Suppressor macrophage treated with lipopolysaccharide for 1 hour (primary cell): ENCODE measurements at places on chromosomes 4 and X.

DNA sequence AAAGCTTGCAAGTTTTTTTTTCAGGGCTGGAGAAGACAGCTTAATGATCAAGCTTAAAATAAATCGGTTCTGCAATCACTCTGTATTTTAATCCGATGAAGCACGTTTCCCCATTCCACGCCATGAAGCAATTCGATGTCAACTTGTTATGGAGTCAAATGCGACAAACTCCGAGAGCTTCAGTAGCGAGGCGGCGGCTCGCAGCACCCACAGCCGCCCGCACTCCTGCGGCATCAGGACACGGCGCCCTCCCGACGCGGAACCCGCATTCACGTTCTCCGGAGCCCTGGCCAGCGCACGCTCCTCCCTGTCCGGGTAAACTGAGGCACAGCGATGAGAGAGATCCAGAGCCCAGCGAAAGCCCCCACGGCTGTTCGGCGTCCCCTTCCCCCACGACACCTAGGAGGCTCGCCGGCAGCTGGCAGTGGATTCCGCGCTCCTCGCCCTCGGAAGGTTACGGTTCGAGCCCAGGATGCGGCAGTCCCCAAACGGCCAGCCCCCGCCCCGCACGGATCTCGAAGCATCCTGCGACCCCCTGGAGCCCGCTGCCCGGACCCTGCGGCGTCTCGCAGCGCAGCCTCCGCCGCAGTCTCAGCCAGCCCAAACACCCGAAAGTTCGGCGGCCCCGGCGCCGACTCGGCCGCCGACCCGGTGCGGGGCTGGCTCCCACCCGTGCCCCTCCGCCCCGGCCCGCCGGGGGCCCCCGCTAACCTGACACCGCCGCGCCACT, 507 bp downstream of the MFAP3L start:
- no peak for DNase-seq

DNA sequence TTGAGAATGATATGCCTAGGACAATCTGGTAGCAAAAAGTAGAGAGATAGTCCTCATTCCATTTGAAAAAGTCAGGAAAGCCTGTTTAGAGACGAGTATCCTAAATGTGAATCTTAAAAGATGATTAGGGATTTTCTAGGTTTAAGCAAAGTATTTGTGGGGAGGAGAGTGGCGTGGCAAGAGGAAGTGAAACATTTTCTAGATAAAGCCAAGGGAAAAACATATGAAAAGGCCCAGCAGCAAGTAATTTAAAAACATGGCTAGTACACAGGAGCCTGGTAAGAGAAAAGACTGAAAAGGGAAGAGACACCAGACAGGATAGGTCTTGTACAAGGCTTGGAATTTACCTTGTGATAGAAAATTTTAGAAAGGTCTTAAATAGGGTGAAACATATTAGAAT, 45.9 kb downstream of the CORIN start:
- no peak for DNase-seq

- DNase-seq, result no peak
Observed at GRCh38 chr4:145271194-145271593, 90.8 kb upstream of the OTUD4 start.

DNA sequence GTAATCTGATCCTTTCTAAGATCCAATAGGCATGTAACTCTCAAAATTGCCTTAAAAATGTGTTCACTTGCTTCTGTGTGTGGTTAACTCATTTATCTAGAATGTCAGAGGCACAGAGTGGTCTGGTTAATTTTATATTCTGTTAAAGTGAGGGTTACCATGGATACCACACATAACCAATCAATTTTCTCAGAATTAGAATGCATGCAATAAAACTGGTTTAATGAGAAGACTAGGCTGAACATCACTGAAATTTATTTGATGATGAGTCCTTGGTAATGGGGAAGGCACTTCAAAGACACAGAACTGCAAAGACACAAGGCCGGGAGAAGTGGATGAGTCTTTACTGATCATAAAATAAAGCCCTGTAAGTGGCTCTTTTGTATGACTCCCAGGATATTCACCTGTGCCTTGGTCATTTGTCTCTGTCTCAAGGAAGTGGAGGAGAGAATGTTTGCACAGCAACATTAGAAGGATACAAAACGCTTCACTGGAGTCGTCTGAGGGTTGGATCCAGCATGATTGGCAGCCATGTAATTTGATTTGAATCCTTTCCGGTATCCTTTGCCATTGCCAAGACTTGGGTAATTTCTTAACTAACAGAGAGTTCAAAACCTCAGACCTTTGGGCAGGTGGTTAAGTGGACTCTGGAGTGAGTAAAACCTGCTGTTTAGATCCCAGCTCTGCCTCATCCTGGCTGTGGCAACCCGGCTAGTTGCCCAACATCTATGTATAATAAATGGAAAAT, 94.0 kb upstream of the RBPJ start:
- no peak for DNase-seq

- no peak for DNase-seq
Observed at GRCh38 chrX:126064901-126065541, 101.1 kb downstream of the DCAF12L2 start.

GRCh38 chrX:123698979-123699520, 33.8 kb downstream of the THOC2 start:
- no peak for DNase-seq

DNA sequence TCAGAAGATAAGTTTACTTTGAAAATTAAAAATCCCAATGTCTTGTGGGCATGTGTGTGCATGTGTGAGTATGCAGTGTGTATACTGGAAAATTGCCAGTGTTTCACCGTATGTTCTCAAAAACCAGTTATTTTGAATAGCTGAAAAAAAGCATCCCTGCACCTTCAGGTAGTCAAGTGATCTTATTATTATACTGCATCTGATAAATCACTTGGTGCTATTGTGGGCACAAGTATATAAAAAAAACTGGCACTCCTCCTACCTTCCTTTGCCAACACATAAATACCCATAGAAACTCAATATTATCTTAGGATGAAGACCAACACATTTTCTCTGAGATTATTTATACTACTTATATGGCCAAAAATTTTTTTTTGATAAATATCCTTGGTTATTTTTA, 91.5 kb upstream of the MAP9 start:
- no peak for DNase-seq
